ENCODE measurements at places on chromosomes 1 and 21.

GRCh38 chr1:96772349-96772748 is 50.8 kb downstream of the PTBP2 start:
- no peak for DNase-seq

- peak; percentile 66 for DNase-seq
Measured at GRCh38 chr1:203038217-203038741, 12.0 kb downstream of the PPFIA4 start.

DNA sequence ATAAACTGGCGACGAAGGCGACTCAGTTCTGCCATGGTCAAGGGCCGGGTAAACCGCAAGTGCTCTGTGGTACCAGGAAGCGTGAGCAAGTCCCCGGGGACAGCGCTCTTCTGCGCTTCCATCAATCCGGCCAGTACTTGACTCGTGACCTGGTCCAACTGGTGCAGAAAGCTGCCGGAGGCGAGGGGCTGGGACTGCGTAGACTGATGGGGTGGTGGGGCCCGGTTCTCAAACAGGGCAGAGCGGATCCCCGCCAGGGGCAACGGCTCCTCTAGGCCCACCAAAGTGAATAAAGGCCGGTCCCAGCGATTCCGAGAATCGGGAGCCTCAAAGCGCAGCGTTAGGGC is 852 bp downstream of the KTI12 start:
- no peak for DNase-seq

GRCh38 chr1:153763365-153764225 is 11.6 kb upstream of the SLC27A3 start:
- DNase-seq, result no peak

DNA sequence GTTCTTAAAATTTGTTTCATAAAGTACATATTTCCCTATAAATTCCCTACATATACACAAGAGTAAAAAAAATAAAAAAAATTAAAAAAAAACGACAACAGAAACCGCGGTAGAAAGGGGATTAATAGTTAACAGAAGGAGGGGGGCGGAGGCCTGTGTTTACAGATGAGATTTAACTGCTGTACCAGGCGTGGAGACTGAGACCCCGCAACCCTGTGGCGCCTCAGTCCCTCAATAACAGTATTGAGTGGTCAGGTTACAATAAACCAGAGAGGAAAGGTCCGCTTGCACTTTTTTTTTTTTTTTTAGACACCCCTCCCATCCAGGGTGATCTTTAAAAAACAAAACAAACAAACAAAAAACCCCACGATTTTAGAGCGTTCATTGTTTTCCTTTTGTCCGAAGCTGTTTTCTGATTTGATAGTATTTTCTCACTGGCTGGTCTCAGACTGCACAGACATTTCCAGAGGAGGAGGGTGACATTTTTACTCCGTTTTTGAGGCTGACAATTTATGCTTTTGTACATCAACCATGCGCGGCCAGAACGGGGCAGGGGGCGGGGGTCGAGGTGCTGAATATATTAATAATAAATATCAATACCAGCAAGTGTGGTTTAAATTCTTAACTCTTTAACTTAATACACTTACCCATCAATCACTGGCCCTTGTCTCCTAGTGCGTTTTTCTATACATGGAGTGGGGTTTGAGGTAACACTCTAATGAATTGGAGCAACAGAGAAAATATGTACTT is 1223.9 kb downstream of the BRINP3 start:
- no peak for DNase-seq

- no peak for DNase-seq
Measured at GRCh38 chr1:219354962-219355361, 181.3 kb downstream of the LYPLAL1 start.

- DNase-seq, result no peak
Measured at GRCh38 chr1:93587354-93587753, 94.3 kb downstream of the BCAR3 start.

DNA sequence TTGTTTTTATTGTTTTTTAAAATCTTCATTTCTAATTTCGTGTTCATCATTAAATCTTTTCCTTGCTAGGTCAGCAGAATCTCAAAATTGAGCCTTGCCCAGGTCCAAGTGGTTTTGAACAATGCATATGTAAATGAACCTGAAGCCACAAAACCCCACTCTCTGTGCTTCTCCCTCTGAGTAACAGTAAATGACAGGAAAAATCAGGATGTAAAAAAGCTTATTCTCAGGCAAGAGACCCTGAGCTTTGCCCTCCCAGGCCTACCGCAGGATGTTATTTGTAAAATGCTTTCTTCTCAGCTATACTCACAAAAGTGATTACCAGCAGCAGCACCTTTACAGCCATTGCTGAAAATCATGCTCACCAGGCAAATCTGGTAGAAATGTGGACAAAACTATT is 47.6 kb downstream of the TYW3 start:
- DNase-seq, result no peak

- DNase-seq, result no peak
Measured at GRCh38 chr1:104636581-104636980, 886.9 kb downstream of the AMY1C start.

DNA sequence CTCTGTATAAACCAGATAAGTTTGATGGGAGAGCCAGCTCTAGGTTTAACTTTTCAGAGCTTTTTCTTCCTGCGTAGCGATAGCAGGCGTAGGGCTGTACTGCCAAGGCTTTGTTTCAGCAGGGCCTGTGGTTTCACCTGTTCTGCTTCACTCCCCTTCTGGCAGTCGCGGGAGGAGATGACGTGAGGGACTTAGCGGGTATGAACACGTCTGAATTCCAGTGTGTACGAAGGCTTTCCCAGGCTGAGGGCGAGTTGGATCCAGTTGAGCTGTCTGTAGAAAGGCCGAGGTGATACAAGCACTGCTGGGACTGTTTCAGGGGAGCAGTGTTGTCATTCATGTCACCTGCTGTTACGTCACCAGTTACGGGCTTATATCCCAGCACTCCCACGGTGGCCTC is 21.2 kb downstream of the PEX14 start:
- no peak for DNase-seq

- peak; percentile 66 for DNase-seq
Measured at GRCh38 chr1:209692745-209693504, 11.7 kb upstream of the HSD11B1 start.

- no peak for DNase-seq
Measured at GRCh38 chr1:109485001-109485400, 1.3 kb downstream of the ATXN7L2 start.

DNA sequence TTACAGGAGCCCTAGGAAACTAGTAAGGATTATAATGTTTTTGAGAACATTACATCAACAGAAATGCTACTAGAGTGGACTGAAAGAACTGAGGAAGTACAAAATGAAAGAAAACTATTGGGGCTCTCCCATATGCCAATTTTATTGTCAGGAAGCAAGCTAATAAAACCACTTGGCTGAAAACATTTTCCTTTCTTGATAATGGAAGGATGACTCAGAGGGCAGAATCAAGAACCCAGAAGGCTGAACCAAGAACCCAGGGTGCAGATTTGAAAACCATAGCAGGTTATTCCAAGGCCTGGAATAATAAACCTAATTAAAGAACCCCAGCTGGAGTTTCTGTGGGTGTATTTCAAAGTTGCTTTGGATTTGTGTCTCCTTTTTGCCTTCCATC is 70.7 kb downstream of the RPE65 start:
- DNase-seq, result no peak

DNA sequence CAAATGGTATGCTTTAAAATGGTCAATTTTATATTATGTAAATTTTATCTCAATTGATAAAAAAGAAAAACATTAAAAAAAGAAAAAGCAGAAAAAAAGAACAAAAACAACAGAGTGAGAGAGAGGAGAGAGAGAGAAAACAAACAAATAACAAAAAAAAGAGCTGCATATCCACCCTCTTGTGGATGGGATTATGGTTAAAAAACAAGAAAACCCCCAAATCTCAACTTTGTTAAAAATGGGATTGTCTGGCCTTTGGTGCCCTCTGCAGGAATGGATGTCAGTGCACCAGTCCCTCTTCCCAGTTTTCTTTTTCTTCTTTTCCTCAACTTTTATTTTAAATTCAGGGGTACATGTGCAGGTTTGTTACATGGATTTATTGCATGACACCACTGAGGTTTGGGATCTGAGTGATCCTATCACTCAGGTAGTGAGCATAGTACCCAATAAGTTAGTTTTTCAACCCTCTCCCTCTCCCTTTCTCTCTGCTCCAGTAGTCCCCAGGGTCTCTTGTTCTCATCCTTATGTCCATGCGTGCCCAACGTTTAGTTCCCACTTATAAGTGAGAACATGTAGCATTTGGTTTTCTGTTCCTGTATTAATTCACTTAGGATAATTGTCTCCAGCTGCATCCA is 28.1 kb downstream of the RNF187 start:
- DNase-seq, result no peak

GRCh38 chr21:44534688-44535087 is 5.3 kb downstream of the KRTAP10-1 start:
- DNase-seq, result no peak

DNA sequence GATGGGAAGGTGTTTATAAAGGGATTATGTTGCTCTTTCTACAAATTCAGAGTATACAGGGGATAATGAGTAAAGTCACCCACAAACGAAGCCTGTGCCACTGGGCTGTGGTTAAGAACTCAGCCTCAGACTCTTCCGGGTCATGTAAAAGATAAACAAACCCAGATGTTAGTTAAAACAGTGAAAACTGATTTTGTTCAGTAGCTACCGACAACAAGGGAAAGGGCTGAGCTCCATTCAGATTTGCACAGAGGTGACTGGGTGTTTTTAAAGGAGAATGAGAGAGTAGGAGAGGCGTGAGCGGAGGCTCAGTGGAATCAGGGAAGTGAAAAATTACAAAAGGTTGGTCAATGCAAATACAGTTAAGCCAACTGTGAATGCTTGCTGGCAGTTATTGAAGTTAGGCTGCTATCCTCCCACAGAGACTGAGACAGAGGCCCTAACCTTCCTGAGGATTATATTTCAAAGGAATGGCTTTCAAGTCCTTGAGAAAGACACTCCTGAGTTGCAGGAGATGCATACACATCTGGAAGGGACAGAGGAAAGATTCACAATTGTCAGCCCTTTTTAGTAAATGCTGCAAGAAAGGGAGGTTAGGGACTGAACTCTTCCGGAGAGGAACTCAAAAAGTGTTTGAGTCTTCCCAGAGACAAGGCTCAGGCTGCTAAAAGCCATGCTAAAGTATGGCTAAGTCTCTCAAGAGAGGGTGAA is 29.9 kb upstream of the SAMD13 start:
- DNase-seq, result no peak

GRCh38 chr1:62800825-62801306 is 16.9 kb downstream of the ATG4C start:
- no peak for DNase-seq

- DNase-seq, result peak; percentile 88
Measured at GRCh38 chr1:185632659-185633423, 101.3 kb upstream of the HMCN1 start.

DNA sequence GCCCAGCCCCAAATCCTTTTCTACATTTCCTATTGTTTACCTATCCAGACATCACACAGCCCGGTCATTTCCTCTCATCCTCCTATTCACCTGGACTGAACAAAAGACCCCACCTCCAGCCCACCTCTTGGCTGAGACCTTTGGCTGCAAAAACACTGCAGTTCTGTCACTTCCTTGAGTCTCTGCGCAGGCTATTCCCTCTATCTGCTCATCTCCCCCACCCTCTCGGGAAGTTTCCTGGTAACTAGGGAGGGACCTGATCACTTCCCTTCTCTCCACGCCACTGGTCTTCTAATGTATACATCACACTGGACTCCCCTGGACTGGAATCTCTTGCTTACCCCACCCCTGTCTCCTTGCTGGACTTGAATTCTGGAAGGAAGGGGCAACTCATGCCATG is 5.3 kb downstream of the HTR1D start:
- no peak for DNase-seq

DNA sequence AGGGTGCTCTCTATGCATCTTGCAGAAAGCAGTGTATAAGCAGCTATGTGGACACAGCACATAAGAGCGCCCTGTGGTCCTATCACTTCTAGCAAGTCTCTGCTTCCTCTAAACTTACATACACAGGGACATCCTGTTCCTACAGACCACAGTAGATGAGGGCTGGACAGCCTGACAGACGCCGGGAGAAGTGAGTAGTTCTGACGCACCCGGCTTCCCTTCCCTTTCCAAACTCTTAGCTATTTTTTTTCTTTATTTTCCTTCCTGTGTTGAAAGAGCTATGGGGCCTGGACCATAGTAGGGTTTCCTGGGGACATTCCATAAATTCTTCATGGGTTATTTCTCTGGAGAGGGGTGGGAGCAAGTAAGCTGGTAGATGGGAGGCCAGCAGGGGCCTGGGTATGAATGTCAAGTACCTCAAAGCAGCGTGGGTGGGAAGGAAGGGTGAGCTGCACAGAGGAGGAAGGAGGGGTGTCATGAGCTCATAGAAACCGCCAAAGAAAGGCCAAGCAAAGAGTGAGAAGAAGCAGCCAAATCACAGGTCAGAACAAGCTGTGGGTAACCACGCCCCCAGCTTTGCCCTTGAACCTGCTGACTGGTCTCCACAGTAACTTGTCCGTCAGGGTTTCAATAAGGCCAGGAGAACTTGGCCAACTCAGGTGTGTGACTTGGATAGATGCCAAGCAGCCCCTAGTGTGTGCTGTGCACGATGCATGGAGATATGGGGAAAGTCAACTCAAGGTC is 36.6 kb downstream of the PLXNA2 start:
- peak; percentile 69 for DNase-seq

GRCh38 chr1:151820940-151821339 is 10.7 kb downstream of the RORC start:
- DNase-seq, result no peak

DNA sequence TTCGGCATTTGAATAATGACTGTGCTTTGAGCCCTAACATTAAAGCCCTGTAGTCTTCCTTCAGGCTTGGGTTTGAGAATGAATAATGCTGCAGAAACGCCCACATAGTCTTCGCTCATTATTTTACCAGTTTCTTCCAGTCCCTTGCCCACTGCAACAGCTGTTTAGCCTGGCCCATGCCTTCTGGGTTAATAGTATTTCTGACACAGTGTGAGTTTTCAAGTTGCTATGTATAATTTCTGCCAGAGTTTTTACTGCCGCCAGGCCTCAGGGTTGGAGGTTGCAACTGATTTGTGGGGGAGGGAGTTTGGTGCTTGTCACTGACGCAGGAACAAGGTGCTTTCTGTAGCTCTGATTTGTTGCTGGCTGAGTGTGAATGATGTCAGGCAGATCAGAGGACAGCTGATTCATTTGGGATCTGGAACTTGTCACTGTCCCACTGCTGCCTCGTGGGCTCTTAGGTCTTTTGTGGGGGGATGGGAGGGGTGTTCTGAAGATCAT is 109.8 kb downstream of the MAST2 start:
- DNase-seq, result peak; percentile 95

- DNase-seq, result no peak
Measured at GRCh38 chr1:109061183-109061582, 14.6 kb downstream of the TAF13 start.

GRCh38 chr1:103197216-103197615 is 88.9 kb upstream of the COL11A1 start:
- peak; percentile 62 for DNase-seq

DNA sequence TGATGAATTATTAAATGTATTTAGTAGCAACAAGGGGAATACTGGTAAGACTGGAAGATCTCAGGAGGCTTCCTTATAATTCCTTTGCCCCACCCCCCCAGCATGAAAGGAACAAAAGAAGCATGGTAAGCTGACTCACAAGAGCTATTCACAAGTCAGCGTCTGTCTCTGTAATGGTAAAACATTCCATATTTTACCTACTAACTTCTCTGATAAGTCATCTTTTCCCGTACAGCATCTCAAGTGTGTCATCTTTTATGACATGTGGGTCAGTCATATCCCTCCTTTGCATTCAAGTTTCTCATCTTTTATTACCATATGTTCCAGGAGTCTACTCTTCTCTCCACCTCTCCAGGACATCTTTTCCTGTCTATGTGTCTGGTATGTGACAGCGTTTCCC is 241.3 kb downstream of the PLA2G4A start:
- no peak for DNase-seq
